Stimulated activated CD4-positive, alpha-beta T cell treated with anti-CD3 and anti-CD28 coated beads, Interleukin-12 subunit alpha, Interleukin-12 subunit beta, amount 100 ng/mL, for 4 hours (primary cell): ENCODE measurements at places on chromosomes 7 and 10.

DNA sequence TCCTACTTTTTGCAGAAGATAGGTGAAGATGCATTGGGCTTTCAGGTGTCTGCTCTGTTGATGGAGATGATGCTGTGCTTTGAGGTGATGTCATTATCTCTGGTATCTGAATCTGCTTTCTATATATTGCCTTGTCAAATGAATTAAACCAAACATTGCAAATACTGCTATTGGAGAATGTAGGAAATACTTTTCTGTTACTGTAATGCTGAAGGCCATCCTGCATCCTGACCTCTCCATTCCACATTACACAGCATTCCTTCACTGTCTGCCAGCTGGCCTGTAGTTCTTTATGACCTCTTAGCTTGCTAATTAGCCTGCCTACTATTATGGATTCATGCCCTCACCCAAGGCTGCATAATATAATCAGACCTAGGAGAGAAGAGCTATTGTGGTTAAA, 73.2 kb downstream of the VCL start:
- no peak for DNase-seq

DNA sequence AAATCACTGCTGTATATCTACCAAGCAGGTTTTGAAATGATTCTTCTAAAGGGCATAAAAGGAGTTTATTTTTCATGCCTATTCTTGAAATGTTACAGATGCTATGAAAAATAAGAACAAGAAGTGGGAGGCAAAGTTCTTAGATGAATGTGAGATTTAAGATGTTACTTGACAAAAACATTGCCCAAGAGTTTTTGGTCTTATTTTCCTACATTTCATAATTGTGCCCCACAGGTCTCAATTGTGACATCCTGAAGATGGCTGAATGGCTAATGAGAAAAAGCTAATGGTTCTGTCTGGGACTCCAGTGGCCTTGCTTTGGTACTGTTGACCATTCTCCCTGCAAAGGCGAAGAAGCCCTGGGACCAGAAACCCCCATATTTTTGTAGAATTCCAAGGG, 43.0 kb upstream of the IFRD1 start:
- no peak for DNase-seq

DNA sequence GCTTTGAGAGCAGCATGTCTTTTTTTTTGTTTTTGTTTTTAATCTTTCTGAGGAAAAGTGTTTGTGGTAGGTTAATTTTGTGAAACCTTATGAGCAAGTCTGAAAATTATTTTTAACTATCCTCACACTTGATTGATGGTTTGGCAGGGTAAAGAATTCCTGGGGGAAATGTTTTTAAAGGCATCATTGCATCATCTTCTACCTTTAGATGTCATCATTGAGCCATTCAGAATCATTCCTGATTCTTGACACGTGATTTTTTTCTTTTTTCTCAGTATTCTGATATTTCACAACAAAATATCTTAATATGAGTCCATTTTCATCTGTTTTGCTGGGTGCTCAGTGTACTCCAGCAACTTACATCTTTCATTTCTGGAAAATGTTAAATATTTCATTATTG, 28.3 kb downstream of the PALS2 start:
- no peak for DNase-seq

DNA sequence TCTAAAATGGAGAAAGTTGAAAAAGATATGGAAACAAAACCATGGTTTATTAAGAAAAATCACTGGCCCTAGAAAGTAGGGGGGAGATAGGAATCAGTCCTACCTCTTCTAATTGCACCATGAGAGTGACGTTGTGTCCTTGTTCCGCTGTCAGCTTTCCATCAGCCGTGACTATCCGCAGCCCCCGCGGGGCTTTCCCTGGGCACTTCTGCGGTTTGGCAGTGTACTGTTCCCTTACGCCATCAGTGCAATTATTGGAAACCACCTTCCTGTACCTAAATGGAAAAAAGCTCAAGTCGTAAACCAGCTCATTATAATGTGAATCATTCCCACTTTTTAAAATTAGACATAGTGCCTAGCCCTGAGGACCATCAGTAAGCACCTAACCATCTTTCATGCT, 512.2 kb downstream of the SORCS1 start:
- no peak for DNase-seq

GRCh38 chr7:119086026-119086425, 861.5 kb downstream of the ANKRD7 start:
- no peak for DNase-seq

GRCh38 chr10:68082872-68083271, 7.8 kb upstream of the HERC4 start:
- DNase-seq, result no peak

DNA sequence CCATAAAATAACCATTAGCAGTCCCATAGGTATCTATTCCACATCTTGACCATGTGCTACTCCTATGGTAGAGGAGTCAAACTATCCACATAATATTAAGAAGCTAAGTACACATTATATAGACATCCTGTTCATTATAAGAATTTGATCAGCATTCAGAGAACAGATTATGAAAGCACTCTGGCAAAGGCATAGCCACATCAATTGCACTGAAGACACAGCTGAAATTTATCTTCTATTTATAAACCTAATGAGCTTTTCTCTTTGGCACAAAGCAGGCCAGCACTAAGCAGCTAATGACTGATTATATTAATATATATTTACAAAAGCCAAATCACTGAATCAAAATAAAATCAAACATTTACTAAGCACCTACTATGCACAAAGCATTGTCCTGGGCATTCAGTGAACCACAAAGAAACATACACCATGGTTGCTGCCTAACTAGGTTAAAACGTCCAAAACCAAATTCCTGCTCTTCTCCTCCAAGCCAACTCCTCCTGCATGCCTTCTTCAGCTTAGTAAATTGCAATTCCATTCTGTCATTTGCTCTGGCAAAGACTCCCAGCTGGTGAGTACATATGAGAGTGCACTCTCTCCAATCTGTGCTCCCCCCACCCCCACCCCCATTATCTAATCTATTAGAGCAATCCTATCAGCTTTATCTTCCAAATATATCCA, 122.6 kb upstream of the ASAH2 start:
- no peak for DNase-seq

DNA sequence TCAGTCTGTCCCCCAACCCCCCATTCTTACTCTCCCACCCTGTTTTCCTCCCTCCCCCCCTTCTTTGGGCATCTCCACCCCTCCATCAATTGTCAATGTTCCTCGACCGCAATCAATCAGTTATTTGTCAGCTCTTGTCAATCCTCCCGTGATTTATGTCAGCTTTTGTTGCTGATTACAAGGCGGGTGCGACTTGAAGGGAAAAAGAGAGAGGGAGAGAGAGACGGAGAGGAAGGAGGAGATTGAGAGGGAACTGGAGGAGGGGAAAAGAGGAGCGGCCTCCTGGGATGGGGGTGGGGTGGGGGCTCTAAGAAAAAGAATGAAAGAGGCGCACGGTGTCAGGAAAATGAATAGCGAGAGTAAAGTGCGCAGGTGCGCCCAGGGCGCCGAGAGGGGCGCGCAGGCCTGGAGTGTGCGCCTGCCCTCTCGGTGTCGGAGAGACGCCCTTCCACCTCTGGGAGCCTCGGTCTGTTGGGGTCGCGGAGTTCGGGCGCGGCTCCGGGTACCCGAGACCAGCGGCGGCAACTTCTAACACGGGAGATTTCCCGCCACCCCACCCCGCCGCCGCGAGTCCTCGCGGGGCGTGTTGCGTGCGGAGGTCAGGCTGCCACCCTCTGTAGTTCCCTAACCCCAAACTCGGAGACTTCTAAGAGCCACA, 1.1 kb upstream of the ZNF503 start:
- no peak for DNase-seq

- no peak for DNase-seq
Observed at GRCh38 chr7:108415821-108416536, 40.3 kb downstream of the NRCAM start.

GRCh38 chr7:2108501-2109250, 124.1 kb downstream of the MAD1L1 start:
- no peak for DNase-seq

- no peak for DNase-seq
Observed at GRCh38 chr10:34017281-34017680, 682.8 kb upstream of the NRP1 start.

- no peak for DNase-seq
Observed at GRCh38 chr7:961546-962400, 7.3 kb upstream of the ADAP1 start.

DNA sequence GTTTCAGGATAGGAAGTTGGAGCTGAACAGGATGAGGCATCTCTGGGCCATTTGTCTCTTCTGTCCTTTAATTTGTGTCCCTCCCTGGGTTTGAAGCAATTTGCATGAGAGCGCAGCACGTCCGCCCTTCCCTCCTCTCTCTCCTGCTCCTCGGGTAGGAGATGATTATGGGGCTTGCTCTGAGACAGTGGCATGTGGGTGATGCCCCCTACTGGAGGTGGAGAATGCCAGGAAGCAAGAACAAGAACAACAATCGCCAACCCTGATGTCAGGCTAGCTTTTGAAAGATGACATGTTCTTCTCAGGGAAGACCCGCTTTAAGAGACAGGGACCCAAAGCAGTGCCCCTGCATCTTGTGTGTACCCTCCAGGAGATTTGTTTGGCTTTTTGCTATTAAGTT, 63.9 kb upstream of the LOXL4 start:
- DNase-seq, result no peak

DNA sequence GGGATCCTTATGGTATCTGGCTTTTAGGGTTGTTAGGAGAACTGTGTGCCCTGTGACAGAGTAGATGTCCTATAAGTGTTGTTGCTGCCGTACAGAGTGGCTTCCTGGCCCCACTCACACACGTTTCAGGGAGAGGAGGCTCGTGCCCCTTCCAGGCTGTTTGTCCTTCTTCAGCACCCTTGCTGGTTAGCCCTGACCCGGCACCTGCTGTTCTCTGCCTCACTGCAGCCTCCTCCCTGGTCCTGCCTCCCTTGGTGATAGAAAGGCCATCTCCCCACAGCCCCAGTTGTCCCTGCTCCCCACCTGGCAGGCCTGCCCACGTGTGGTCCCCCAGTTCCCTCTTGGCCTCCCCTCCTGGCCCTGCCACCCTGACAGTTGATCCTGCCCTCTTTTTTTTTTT, 2.3 kb downstream of the CLIP2 start:
- DNase-seq, result no peak

GRCh38 chr10:110735620-110736027, 91.5 kb downstream of the RBM20 start:
- no peak for DNase-seq

- no peak for DNase-seq
Observed at GRCh38 chr10:129033340-129033739, 433.7 kb upstream of the MGMT start.

DNA sequence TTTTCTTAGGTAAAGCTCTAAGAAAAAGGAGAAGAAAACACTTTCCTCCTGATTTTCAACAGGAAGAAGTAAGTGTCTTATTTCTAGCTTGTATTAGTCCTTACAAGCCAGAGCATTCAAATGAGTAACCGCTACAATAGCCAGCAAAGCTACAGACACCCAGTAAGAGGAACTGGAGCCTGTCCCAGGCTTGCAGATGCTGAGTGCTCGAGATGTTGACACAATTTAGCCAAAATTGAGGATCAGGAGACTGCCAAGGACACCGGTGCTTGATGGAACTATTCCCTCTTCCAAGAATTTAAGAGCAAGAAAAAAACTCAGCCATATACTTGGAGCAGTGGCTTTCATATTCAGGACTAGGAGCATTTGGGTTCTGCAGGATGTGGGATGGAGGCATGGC, 149.3 kb upstream of the DPP6 start:
- DNase-seq, result no peak

DNA sequence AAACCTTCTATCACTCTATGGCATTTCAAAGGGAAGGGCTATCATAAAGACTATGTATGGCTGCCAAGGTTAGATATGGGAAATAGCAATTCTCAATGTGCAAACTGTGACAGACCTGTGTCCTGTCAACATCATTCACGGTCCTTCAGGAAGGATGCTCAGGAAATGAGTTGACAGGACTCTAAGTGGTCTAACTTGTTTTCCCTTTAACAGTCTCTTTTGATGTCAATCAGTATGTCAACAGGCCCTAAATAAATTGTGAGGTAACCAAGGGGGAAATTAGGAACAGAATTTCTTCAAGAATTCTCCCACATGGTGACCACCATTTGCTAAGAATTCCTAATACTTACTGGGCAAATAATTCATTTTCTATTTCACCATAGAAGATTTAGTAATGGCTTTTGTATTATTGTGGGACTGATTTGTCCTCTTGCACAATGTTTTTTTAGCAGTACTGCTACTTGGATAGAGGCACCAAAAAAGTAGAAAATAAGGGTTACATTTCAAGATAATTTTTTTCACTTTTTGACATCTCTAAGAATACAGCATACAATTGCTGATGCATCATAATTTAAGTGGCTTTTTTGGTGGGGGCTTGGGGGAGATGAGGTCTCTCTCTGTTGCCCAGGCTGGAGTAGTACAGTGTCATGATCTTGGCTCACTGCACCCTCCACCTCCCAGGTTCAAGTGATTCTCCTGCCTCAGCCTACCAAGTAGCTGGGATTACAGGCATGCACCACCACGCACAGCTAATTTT, 275.8 kb downstream of the CACNA2D1 start:
- no peak for DNase-seq

- DNase-seq, result no peak
Observed at GRCh38 chr10:132460691-132461090, 63.7 kb downstream of the PWWP2B start.

GRCh38 chr7:103843689-103844480, 145.6 kb downstream of the RELN start:
- DNase-seq, result no peak

DNA sequence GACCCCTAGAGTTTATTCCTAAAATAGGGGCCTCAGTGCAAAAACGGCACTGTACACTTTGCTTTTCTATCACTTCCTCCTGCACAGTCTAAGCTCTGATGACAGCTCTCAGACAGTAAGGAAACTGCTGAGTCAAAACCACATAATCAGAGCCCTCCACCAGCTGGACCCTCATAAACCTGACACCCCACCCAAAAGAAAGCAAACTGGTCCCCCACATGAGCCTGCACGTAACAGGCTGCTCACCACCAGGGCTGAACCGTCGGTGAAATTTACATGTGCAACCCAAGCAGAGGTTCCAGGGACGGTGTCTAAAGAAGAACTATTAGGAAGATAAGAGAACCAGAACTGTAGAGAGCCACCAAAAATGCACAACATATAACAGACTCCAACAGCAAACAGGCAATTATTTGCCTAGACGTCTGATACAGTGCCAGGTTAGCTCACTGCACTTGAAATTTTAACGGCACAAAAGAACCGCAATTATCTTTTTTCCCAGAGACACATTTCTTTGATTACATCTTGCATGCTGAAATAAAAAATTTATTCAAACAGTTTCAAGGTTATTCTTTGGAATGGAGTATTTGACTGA, 19.6 kb downstream of the SGMS1 start:
- DNase-seq, result no peak

- no peak for DNase-seq
Observed at GRCh38 chr10:19956516-19957032, 140.3 kb downstream of the PLXDC2 start.
